IPS DF 6.9 (cell line): ENCODE measurements at places on chromosomes 5 and 9.

DNA sequence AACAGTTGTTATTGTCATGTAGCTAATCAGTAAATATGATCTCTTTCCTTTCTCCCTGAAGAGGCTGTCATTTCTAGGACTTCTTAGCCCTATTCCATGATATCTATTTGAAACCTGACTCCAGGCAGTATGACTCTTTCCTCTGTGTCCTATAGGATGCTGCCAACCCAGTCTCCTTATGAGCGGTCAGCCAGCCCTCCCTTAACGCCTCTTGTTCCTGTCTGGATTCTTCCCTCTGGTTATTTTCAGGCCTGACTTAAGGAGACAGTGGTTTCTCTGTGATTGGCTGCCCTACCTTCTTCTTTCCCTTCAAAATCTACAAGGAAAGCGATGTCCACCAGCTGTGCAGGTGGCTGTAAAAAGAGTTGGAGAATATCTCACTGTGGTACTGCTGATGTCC is 19.4 kb upstream of the C5orf63 start:
- DNase-seq = no peak

DNA sequence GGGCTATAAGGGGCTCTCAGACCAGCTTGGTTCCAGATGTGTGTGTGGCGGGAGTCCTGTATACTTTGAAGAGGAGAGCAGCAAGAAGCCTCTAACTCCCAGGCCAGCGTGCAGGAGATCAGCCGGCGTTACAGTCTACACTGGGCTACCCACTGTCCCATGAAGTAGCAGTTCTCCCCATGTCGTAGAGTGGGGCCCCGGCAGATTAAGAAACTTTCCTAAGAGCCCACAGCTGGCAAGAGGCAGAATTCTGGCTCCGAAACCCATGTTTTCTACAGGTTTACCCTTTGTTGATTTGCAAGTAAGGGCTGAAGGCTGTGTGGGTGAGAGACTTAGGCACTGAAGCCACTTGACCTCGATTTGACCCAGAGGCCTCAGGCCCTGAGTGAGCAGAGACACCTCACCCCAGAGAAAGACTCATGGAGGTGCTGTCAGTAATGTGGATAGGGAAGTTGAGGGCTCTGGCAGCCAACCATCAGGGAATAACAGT is 881 bp upstream of the B4GALT1 start:
- no peak for DNase-seq

GRCh38 chr9:77892171-77892570 is 139.4 kb downstream of the GNAQ start:
- no peak for DNase-seq

DNA sequence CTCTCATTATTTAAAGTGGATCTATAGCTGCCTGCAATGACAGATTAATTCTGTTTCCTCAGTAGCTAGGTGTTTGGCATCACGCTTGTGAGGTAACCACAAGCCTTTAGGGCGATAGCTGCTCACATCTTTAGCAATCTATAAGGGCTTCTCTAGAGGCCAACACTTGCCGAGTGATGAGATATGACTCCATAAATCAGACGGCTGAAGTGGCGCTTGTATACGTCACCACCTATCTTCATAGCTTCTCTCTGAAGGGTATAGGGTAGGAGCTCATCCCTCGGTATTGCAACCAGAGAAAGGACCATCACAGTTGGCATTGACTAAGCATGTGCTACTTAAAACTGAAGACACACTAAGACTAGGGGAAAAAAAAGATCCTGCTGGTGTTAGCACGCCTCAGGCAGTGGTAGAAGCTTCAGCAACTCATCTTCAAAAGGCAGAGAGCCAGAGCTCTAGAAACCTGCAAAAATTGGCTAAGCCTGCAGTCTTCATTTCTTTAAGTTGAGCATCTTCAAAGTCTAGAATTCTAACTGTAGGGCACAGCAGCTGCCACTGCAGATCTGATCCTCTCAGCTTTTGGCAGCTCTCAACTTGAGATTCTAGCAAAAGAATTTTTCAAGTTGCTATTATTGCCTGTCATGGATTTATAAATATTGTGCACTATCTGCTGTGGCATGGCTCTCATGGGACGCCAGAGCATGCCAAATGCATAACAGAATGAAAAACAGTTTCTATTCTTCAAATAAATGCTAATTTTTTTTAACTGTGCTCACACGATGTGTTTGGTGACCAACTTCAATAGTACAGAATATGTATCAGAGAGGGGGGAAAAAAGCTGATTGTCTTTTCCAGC is 37.5 kb downstream of the PSMB7 start:
- DNase-seq = no peak

GRCh38 chr5:14702238-14702839 is 37.8 kb downstream of the OTULIN start:
- no peak for DNase-seq

- DNase-seq = no peak
Measured at GRCh38 chr5:145247745-145248040, 587.4 kb downstream of the PRELID2 start.

- DNase-seq = no peak
Measured at GRCh38 chr9:116100711-116101121, 52.9 kb upstream of the PAPPA start.

DNA sequence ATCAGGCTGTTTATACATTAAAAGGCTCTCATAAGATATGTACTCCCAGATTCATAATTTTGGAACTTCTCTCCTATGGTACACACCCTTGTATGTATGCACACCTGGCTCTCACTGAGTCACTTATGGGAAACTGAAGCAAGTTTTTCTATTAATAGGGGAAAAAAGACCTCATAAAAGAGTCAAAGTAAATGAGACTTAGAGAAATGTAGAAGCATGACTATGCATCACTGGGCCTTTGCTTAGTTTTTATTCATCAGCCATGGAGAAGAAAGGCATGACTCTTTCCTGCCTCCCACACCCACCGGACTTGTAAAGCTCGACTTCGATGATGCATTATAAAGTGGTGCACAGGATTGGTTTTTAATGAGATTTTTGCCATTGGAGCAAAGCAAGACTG is 28.2 kb downstream of the MTAP start:
- no peak for DNase-seq

- DNase-seq = no peak
Measured at GRCh38 chr5:10017786-10018185, 231.9 kb downstream of the ATPSCKMT start.

DNA sequence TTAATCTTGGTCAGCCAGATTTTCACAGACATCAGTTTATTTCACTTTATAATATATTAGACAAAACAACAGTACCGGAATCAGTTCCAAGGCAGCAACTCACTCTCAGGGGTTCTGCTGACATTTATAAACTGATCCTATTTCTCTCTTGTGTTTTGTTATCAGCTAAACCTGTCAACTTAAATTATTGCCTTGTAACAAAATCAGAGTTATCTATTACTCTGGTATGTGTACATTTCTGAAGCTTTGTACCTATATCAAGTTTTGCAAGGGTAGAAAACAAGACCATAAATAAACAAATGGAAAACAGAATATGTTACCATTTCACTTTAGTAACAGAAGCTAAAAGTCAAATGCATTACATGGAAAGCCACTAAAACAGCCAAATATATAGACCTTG is 122.1 kb downstream of the SIL1 start:
- DNase-seq = no peak

DNA sequence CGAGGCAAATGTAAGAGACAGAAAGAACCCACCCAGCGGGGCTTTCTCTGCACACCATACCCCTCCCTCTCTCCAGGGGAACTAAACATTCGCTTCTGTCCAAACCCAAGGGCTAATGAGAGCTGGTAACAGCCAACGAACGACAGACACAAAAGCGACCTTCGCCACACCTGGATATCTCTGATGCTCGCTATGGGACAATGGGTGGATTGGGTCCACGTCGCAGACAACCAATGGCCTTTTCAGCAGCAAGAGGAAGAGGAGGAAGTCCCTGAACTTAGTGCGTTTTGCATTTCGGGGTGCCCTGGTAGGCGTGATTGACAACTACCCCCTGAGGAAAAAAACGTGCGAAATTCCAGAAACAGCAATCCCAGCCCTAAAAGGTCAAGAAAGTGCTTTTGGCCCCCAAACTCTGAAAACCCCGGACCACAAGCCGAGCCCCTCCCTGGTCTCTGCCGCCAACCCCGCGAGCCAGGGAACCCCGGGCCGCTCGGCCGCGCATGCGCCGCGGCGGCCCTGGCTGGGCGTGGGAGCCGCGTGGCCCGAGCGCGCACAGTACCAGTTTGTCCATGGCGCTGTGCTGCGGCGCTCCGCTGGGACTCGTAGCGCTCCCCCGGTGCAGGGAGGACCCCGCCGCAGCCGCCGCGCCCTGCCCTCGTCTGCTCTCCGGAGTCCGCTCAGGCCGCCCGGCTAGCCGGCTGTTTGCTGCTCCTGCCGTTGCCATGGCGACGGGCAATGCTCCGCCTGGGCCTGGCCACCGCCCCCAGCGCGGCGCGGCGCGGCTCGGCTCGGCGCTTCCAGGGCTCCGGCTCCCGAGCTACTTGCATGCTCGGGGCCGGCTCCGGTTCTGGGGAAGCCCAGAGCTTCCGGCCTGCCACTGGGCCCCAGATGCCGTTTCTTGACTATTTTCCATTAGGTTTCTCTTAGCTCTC is 66.9 kb upstream of the DNAH5 start:
- DNase-seq = peak; percentile 68

- no peak for DNase-seq
Measured at GRCh38 chr9:78004478-78005229, 27.0 kb downstream of the GNAQ start.

DNA sequence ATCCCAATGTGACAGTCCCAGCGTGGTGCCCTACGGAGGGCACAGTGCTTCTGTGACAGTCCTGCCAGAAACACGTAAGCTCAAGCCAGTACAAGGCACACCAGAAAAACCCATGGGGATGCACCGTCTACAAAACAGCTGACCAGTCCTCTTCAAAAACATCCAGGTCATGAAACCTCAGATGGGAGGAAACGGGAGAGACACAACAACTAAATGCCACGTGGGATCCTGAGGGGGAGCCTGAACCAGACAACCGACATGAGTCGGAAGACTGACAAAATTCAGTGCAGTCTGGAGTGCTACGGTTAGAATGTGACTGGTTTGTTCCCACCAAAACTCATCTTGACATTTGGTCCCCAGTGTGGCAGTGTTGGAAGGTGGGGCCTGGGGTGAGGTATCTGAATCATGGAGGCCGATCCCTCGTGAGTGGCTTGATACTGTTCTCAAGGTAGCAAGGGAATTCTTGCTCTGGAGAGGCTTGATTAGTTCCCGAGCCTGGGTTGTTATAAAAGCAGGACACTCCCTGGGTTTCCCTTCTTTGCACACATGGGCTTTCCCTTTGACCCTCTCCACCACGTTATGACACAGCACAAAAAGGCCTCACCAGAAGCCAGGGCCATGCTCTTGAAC is 55.4 kb downstream of the ADAMTS2 start:
- DNase-seq = no peak

- DNase-seq = no peak
Measured at GRCh38 chr5:89105836-89106235, 222.9 kb upstream of the MEF2C start.

DNA sequence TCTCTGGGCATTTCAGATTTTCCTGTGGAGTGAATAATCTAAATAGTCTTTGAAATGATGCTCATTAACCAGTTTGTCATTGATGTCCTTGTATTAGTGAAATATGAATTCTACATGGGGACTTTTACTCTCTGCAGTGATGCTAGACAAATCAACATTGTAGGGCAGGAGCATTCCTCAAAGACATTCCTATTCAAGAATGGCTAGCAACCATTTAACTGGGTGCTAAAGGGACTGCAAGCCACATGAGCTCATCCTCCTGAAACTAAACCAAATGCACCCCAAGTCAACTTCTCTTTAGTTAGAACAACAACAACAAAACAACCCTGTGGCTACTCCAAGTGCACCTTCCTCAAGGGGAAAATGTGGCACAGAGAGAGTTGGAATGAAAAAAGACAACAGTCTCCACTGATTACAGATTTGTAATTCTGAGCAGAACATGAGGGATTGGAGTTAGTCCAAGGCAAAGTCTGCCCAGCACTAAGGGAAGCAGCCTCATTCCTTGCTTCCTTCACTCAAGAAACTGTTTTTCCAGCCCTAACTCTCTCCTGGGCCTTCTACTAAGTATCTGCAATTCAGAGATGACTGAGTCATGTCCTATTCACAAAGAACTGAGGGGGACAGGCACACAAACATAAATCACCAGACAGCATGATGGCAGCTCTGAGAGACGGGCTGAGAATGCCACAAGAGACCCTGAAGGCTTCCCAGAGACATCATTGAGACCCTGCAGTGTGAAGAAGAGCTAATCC is 82.0 kb upstream of the WWC1 start:
- DNase-seq = no peak

DNA sequence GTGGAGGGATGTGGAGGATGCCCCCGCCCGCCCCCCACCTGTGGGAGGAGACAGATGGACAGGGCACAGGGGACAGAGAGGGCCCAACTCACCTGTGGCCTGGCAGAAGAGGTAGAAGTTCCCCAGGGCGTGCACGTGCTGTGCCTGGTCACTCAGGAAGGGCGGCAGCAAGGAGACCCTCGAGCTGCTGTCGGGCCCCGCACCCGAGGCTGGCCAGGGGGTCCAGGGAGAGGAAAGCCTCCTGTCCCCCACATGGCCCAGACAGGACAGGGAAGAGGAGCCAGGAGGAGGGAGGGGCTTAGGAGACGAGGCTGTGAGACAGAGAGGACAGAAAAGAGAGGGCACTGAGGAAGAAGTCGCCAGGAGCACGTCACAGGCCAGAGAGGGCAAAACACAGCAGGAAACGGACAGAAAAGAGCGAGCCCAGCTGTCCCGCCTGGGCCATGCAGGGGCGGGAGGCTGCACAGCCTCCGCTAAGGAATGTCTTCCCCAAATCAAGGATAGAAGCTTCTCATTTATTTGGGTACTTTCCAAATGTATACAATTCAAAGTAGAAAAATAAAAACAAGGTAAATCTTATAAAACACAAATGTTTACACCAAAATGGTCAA is 58.5 kb downstream of the SECISBP2 start:
- DNase-seq = no peak

DNA sequence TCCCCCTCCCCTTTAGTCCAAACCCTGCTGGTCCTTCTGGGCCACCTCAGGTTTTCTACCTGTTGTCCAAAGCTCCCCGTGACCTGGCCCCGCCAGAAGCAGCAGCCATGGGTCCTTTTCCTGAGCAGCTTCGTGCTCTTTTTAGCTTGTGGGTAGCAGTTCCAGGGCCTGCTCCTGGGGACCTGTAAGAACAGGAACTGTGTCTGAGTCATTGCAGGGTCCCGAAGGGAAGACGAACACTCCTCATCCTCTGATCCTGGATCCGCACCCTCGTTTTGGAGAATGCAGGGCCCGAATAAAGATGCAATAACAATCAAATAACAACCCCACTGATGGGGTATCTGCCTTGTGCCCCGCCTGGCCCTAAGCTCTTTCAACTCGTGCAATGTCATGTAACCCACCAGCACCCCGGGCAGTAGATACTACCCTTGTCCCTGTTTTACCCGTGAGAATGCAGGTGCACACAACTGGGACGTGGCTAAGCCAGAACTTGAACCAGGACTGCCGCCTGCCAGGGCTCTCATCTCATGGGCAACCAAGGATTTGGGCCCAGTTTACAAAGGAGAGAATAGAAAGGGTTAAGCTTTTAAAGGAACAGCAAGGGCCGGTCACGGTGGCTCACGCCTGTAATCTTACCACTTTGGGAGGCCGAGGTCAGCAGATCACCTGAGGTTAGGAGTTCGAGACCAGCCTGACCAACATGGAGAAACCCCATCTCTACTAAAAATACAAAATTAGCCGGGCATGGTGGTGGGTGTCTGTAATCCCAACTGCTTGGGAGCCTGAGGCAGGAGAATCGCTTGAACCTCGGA is 33.2 kb downstream of the NEK6 start:
- no peak for DNase-seq

- no peak for DNase-seq
Measured at GRCh38 chr5:112682621-112683061, 55.0 kb upstream of the APC start.

- no peak for DNase-seq
Measured at GRCh38 chr9:131179561-131180219, 54.3 kb downstream of the NUP214 start.

GRCh38 chr5:155826611-155827507 is 500.1 kb upstream of the SGCD start:
- no peak for DNase-seq
